ENCODE measurements at places on chromosomes 4 and X.

GRCh38 chr4:114229706-114230105 lies 250.3 kb upstream of the ARSJ start:
- DNase-seq, result no peak

DNA sequence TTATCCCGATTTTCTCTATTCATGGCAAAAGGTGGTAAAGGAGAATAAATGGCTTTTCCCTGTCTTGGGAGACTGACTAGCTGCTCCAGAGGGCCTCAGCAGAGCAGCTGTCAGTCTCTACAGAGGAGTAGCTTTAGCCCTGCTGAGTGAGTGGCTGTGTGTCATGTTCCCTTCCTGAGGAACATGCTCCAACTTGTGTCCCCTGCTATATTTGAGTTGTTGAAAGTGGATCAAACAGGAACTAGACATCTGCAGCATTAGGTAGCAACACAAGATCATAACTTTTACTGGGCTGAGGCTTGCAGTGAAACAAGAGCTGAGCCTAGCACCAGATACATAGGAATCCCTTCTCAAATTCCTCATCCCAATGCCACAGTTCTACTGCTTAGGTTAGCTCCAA lies 26.7 kb upstream of the PLAC1 start:
- peak; percentile 89 for DNase-seq

DNA sequence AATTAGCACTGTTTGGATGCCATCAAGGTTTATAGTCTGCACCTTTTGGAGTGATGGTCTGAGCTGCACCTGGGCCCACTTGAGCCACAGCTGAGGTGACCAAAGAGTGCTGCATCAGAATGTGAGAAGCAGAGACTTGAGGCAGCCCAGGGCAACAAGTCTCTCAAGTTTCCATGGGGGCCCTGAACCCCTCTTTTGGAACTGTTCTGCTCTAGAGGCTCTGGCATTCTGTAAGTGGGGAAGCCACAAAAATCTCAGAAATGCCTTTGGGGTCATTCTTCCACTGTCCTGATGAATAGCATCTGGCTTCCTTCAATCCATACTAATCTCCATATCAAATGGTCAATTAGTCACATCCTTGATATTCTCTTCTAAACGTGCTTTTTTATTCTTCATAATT lies 298.4 kb upstream of the MAOA start:
- no peak for DNase-seq

DNA sequence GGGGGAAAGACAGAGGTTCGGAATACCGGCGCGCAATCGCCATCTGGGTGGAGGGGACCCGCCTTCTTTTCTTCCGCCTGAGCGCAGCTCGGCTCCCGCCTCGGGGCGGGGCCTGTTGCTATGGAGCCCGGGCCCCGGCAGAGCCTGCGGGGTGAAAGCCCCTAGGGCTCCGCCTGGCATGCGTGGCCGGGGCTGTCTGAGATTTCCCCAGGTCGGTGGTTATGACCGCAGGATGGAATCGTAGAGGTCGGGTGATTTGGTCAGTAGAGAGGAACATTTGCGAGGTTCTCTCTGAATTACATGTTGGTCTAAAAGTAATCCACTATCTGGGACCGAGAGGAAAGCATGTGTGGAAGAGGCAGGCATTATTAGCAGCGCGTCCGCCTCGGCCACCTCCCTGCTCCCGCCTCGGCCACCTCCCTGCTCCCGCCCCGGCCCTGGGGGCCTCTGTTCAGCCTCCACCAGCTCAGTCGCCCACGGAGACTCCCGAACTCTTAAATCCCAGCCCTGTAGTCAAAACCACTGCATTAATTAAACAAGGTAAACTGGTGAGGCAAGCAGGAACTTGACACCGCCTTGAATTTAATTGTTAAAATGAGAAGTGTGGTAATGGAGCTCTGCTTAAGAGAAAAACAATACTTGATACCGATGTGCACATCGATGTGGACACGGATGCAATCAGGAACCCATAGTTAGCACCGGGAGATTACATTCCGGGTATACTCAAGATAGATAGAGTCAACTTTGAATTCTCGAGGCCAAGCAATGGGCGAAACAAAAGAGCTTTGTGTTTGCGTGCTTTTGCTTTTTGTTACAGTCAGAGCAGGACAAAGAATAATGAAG lies 45.2 kb downstream of the TRIM2 start:
- peak; percentile 65 for DNase-seq

DNA sequence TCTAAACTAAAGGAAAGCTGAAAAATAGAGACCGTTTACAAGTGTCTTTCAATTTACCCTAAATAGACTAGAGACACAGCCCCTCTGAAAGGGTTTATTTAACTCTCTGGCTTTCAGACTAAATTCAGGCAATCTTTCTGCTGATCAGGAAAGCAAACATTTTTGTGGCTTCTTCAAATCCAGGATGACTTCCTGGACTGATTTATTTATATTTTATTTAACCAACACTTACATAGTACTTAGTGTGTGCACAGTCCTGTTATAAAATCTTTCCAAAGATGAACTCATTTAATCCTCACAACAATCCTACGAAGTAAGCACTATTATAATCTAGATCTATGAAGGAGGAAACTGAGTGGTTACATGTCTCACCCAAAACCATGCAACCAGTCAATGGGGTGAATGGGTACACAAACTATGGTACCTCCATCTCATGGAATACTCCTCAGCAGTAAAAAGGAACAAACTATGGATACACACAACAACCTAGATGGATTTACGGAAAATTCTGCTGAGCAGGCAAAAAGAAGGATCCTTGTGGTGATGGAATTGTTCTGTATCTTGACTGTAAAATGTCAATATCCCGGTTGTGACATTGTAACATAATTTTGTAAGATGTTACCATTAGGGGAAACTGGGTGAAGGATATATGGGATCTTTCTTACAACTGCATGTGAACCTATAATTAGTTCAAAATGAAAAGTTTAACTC lies 64.1 kb upstream of the MAMLD1 start:
- no peak for DNase-seq

- no peak for DNase-seq
Measured at GRCh38 chrX:17425551-17425950, 50.6 kb downstream of the NHS start.

- peak; percentile 54 for DNase-seq
Measured at GRCh38 chr4:107736924-107737448, 17.0 kb upstream of the PAPSS1 start.
